ENCODE measurements at places on chromosomes 1 and 21.

GRCh38 chr21:39518055-39518846 lies 66.5 kb downstream of the SH3BGR start:
- DNase-seq = no peak

DNA sequence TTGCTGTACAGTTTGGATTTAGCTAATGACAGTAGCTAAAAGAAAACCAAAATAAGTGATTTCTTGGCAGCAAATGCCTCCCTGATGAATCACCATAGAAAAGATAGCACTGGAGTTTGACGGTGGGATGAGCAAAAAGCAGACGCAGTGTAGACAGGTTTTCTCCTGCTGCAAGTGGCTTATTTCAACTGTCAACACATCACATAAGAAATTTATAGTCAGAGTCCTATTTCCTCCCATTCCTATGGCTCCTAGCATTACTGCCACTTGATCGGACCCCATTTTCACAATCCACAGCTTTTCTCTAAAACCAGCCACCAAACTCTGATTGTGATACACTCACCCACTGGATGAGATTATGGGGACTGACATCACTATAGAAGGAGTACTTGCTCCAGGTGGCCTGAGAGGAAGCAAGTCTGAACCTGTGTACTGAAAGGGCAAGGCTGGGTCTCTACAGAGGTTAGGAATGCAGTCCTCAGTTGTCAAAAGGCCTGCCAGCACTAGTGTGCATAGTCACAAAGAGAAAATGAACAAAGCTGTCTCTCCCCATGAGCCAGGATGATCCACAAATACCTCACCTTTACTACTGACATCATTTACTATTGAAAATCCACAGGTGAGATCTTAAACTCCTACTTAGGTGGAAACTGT lies 359.8 kb downstream of the LTN1 start:
- DNase-seq = no peak

GRCh38 chr1:61907102-61907501 lies 164.8 kb downstream of the PATJ start:
- no peak for DNase-seq

DNA sequence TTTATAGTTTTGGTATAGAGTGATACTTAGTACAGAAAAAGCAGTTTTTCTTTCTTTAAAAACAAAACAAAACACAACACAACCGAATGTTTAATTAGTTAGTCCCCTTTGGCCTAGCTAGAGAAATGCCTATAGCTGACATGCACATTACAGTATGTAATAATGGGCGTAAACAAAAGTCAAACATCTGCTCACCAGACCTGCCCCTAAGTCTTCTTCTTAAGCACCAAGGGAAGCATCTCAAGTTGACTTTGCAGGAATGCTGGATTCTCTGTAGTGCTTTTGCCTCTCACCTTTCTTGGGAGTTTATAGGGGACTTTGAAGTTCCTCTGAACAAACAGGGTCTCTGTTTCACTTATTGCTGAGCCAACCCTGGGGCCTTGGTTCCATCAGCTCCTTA lies 143.7 kb downstream of the TM2D1 start:
- DNase-seq = no peak

- DNase-seq = no peak
Observed at GRCh38 chr1:177983482-177984135, 13.8 kb upstream of the SEC16B start.

DNA sequence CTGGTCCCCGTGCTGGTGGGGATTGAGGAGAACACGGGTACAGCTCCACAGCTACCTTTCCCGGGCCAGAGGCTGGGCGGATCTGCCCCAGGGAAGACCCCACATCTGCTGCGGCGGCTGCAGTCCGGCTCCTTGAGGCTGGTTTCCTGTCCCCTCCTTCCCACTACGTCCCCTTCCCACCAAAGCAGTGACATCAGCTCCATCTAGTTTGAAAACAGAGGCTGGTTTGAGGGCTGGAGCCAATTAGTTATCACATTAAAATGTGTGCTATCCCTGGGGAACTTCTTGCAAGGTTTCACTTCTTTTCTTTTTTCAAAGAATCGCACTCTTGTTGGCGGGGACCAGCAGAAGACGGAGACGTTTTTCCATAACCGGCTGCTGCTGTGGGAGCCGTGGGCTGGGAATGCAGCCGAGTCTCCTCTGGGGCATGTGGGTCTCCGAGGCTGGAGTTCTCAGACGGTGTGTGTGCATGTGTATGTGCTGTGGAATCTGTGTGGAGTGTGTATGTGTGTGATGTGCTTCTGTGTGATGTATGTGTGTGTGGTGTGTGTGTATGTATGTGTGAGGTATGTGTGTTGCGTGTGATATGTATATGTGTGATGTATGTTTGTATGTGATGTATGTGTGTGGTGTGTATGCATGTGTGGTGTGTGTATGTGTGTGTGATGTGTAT lies 8.9 kb upstream of the PCBP3 start:
- no peak for DNase-seq

- DNase-seq = peak; percentile 84
Observed at GRCh38 chr21:34996304-34997101, 52.6 kb downstream of the RUNX1 start.

DNA sequence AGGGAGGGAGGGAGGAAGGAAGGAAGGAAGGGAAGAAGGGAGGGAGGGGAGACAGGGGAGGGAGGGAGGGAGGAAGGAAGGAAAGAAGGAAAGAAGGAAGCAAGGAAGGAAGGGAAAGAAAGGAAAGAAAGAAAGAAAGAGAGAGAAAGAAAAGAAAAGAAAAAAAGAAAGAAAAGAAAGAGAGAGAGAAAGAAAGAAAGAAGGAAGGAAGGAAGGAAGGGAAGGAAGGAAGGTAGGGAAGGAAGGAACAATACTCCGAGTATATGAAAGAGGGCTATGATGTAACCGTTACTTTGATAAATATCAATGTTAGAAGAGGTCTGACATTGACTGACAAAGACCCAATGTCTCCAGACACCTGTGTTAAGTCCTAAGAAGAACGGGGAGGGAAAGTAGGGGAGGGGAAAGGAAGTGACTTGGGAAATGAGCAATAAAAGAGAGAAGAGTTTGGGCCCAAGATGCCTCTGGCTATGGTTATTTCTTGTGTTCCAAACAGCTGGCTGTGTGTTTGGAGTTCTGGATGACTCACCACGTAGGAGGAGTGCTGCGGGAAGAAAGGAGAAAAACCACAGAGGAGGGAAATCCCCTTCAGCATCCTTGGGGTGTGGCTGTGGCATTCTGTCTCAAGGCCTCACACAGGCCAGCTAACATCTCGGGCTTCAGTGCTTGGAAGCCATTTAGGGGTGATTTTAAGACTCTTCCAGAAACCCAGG lies 37.0 kb upstream of the RXRG start:
- peak; percentile 60 for DNase-seq

DNA sequence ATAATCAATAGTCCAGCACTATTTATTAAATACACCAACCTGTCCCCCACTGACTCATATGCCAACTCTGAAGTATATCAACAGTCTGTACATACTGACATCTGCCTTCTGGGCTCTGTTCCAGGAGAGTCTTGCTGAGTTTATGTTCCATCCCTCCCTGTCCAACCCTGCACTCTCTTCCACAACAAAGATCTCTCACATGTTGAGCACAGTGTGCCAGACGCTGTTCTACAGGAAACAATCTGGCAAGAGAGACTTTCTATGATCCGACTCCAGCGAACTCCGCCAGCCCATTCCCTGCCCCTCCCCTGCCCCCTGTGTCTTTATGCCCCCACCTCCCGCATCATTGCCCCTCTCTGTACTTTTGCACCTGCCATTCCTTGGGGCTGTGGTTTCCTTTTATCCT lies 3.4 kb downstream of the LACTBL1 start:
- no peak for DNase-seq

- no peak for DNase-seq
Observed at GRCh38 chr21:45176141-45176540, 101.8 kb downstream of the ADARB1 start.

GRCh38 chr1:43381612-43382011 lies 8.0 kb downstream of the MED8 start:
- DNase-seq = no peak

DNA sequence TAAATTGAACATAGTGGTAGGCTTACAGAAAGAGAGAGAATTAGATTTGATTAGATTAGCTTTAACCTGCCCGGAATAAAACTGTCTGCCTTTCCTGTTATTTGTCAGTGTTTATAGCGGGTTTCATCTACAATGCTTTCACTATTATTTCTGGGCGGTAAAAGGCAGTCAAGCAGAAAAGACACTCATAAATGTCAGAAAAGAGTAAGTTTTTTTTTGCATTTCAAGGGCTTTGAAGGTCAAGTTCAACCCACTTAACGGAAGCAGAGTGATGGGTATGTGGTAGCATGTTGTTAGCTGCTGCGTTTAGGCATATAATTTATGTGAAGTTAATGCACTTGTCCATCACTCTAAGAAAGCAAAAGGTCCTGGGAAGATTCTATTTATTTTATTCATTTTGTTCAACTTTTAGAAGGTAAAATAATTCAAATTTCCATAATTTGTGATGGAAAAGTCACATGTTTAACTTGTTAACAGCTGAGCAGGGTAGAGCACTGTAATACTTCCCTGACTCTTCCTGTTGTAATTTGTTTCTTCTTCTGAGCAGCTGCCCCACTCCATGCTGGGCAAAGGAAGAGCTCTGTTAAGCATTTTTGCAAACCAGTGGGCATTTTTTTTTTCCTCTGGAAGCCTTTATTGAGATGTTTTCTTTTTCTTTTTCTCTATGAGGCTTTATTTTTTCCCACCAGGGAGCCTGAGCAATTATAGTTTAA lies 220.1 kb downstream of the ST6GALNAC3 start:
- DNase-seq = no peak

DNA sequence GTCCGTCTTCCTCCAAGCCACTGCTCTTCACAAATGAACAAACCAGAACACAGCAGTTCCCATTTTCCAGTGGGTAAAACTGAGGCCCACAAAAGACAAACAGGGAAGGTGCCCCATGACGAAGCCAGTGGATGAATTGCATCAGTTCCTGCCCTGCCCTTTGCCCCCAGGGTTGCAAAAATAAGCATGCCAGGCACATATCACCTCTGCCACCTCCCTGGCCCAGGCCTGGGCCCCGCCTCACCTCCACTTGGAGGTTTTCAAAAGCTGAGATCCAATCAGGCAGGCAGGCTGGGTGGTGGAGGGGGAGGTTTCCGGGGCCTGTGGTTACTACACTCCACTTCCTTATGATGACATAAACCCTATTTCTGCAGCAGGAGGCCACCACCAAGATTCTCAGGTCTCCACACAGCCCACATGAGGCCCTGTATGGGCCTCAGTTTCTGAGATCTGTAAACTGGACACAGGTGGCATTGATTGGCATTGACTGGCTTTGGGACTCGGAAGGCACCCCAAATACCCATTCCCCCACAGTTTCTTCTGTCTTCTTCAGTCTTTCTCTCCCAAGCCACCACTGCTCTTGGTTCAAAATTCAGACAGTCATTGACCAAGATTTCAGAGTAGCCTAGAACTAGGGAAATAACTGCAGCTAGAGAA lies 4.1 kb downstream of the KIF21B start:
- DNase-seq = peak; percentile 54

- no peak for DNase-seq
Observed at GRCh38 chr1:162171111-162171510, 101.6 kb downstream of the NOS1AP start.

DNA sequence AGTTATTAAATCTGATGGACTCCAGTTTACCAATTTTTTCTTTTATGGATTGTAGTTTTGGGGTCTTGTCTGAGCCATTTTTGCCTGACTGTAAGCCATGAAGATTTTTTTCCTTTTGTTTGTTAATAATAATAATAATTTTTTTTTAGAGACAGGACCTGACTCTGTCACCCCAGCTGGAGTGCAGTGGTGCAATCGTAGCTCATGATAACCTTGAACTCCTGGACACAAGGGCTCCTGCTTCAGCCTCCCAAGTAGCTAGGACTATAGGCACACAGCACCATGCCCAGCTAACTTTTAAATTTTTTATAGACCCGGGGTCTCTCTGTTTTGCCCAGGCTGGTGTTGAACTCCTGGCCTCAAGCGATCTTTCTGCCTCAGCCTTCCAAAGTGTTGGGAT lies 6.3 kb downstream of the PTBP2 start:
- DNase-seq = no peak

All from tibial artery (tissue), 4 donors.